Stimulated activated CD8-positive, alpha-beta memory T cell treated with anti-CD3 and anti-CD28 coated beads, Interleukin-4, amount 100 ng/mL, for 4 hours (primary cell): ENCODE measurements at places on chromosomes 12 and 14.

GRCh38 chr12:72264548-72265175 lies 7.5 kb upstream of the TRHDE start:
- no peak for DNase-seq

DNA sequence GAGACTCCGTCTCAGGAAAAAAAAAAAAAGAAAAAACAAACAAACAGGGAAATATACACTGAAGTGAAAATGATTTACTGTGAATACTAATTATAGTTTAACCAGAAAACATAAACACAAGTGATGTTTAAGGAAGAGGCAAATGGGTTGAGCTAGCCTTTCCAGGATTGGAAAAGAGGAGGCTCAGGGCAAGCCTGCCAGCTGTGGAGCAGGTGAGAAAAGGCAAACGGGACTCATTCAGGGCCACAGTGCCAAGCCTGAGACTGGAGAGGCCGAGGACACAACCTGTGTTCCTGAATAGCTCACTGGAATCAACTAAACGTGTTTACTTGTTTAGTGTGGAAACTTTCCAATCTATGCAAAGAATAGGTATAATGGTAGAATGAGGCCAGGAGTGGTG lies 35.7 kb upstream of the MAPKAPK5 start:
- DNase-seq, result no peak

DNA sequence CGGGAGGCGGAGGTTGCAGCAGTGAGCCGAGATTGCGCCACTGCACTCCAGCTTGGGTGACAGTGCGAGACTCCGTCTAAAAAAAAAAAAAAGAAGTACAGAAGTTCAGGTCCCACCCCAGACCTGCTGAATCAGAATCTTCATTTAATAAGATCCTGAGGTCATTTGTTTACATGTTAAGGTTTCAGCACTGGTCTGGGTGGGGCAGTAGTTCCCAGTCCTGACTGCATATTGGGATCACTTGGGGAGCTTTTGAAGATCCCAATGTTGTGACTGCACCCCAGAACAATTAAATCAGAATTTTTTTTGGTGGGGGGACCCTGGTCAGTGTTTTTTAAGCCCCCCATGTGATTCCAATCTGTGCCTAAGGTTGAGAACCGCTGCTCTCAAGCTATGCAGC lies 11.7 kb upstream of the COL2A1 start:
- no peak for DNase-seq

DNA sequence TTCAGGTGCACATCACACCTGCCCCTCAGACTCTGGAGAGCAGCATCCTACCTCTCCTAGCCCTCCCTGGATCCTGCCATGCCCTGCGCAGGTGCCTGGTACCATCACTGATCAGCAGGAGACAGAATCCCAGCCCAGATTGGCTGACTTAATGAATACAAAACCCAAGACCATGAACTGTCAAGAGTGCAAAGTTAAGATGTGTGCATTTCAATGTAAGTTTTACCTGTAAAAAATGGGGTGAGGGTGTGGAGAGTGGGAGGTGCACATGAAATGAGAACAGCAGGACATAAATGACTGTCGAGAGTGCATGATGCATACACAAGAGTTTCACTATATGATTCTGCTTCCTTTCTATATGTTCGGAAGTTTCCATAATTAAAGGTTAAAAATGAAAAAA lies 57.9 kb upstream of the GPR68 start:
- DNase-seq, result no peak

DNA sequence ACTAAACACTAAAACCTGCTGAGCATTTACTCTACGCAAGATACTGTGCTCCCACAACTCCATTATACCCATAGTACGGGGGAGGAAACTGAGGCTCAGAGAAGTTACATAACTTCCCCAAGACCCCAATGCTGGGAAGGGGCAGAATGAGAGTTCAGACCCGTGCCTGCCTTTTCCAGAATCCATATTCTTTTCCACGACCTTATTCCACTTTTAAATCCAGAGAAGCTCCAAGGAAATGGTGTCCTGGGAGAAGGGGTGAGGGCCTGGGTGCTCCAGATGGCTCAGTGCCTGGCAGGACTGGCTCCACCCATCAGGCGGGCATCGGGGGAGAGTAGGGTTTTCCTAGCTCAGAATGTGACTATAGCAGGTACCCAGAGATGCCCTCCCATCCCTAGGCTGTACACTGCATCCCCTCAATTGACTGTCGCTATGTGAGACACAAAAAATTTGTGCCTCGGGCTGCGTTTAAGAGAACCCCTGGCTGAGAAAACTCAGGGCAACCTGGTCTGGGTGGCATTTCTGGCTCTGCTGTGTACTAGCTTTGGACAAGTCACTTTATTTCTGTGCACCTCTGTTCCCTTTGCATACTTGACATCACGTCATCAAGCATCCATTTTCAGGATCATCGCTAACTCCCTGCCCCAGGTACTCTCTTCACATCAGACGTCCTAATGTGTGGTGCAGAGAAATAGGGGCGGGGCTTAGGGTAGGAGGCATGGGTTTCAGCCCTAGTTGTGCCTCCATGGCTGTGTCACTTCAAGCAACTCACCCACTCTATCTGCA lies 11.6 kb upstream of the IQSEC3 start:
- no peak for DNase-seq

GRCh38 chr14:56860441-56860840 lies 50.2 kb upstream of the OTX2 start:
- DNase-seq, result no peak

DNA sequence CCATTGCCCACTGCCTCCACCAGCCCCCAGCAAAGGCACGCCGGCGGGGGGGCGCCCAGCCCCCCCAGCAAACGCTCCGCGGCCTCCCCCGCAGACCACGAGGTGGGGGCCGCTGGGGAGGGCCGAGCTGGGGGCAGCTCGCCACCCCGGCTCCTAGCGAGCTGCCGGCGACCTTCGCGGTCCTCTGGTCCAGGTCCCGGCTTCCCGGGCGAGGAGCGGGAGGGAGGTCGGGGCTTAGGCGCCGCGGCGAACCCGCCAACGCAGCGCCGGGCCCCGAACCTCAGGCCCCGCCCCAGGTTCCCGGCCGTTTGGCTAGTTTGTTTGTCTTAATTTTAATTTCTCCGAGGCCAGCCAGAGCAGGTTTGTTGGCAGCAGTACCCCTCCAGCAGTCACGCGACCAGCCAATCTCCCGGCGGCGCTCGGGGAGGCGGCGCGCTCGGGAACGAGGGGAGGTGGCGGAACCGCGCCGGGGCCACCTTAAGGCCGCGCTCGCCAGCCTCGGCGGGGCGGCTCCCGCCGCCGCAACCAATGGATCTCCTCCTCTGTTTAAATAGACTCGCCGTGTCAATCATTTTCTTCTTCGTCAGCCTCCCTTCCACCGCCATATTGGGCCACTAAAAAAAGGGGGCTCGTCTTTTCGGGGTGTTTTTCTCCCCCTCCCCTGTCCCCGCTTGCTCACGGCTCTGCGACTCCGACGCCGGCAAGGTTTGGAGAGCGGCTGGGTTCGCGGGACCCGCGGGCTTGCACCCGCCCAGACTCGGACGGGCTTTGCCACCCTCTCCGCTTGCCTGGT lies at the start of gene CDKN1B:
CDKN1B (plus strand) TSS at position 576 of the 793 bp plus-strand sequence. CDS start 472 bp downstream, outside the sequence.
- peak; percentile 67 for DNase-seq

- no peak for DNase-seq
Observed at GRCh38 chr14:96263347-96264199, 7.6 kb downstream of the BDKRB1 start.

- DNase-seq, result no peak
Observed at GRCh38 chr12:92912672-92913071, 16.4 kb downstream of the EEA1 start.

- DNase-seq, result no peak
Observed at GRCh38 chr12:52215587-52216031, 17.4 kb upstream of the KRT7 start.

DNA sequence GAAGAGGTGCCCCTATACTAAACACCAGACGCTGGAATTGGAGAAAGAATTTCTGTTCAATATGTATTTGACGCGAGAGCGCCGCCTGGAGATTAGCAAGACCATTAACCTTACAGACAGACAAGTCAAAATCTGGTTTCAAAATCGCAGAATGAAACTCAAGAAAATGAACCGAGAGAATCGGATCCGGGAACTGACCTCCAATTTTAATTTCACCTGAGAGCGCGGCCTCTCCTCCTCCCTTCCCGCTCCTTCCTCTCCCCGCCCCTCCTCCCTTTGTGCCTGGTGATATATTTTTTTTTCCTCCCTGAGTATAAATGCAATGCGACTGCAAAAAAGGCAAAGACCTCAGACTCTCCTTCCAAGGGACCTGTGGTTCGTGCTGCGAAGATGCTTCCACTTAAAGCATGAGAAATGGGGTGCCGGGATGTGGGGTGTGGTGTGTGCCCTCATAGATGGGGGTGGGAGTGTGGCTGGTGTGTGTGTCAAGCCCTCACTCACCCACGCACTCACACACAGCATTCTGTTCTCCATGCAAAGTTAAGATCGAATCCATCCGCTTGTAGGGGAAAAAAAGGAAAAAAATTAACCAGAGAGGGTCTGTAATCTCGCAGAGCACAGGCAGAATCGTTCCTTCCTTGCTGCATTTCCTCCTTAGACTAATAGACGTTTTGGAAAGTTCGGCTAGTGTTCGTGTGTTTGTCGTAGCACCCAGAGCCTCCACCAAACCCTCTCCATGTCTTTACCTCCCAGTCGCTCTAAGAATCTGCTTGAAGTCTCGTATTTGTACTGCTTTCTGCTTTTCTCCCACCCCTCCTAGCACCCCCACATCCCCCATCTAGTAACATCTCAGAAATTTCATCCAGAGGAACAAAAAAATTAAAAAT lies 4.5 kb downstream of the HOXC10 start:
- DNase-seq, result no peak
